ENCODE measurements at places on chromosomes 7 and 10. TPM values are rescaled to one million over a fixed set of nuclear protein-coding genes. Genes with fewer than 3 reads are reported as not detected.

GRCh38 chr7:443279-443833 lies 76.3 kb downstream of the PDGFA start:
- no peak for DNase-seq

DNA sequence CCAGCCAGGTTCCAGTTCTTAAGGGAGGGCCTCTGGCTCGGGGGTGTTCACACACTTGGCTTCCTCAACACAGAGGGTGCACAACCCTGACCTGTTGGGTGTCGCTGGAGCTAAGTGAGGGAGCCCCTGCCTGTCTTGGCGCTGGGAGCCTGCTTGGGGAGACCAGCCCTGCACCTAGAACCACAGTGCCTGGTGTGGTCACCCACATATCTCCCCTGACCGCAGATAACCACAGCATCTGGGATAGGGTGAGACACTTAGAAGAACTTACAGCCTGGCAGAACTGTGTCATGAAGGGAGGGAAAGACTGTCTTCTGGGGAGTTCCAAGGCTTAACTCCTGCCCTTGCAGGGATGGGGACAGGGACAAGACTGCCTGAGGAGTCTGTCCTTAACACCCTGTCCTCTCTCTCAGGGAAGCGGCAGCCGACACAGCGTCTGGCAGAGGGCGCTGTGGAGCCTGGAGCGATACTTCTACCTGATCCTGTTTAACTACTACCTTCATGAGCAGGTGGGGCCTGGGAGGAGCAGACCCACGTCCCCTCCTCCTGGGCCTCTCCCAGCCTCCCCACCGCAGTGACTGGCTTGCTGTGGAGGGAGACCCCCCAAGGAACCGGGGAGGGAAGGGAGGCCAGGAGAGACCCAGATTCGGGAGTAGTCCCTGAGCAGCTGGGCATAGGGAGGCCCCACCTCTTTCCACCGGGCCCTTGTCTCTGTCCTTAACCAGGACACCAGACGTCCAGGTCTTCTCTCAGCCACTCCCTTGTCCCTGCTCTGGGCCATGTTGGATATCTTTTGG lies 59.0 kb downstream of the PALD1 start:
- peak; percentile 54 for DNase-seq

- DNase-seq, result no peak
Observed at GRCh38 chr10:20874261-20874660, 22.9 kb downstream of the NEBL start.

DNA sequence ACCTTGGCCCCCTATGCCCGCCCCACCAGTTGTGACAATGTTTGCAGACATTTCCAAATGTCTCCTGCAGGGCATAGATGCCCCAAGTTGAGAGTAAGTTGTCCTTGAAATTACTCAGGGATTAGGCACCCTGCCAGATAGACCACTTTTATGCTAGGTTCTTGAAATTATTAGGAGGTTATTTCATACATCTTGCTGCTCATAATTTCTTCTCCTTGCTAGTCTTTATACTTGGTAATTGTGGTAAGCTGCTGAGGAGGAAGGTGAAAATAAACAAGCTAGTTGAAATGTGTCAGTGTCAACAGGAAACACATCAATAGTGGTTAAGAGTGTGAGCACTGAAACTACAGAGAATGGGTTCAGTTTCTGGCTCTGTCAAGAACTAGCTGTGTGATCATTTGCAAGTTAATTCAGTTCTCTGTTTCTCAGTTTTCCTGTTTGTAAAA lies 63.7 kb upstream of the AOAH start:
- no peak for DNase-seq

DNA sequence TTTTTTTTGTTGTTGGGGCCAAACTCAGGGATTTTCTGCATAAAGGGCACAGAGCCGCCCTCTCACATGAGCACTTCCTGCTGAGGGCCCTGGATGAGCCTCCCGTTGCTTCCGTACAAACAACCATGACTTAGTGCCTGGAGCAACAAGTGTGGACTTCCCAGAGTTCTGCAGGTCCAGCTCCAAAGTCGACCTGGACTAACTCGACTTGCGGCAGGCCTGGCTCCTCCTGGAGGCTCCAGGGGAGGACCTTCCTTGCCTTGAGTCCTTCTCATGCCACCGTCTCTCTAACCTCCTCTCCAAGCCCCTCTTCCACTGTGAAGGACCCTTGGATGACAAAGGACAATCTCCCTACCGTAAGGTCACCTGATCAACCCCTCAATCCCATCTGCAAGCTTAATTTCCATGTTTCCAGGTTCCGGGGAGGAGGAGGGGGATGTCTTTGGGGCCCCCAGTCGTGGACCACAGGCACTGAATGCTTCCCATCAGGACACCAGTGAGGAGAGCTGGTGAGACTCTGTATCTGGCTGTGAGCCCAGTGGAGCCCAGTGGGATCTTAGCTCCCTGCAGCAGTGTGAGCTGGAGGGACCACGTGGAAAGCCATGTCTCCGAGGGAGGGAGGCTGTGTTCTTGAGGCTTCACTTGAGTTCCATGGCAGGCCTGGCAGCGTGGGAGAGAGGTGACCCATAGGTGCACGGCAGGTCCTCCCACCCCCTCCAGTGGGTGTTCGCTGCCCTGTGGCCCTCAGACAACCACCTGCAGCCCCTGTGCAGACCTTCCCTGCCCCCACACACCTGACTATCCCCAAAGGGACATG lies 199.5 kb upstream of the PPP2R2D start:
- DNase-seq, result no peak

DNA sequence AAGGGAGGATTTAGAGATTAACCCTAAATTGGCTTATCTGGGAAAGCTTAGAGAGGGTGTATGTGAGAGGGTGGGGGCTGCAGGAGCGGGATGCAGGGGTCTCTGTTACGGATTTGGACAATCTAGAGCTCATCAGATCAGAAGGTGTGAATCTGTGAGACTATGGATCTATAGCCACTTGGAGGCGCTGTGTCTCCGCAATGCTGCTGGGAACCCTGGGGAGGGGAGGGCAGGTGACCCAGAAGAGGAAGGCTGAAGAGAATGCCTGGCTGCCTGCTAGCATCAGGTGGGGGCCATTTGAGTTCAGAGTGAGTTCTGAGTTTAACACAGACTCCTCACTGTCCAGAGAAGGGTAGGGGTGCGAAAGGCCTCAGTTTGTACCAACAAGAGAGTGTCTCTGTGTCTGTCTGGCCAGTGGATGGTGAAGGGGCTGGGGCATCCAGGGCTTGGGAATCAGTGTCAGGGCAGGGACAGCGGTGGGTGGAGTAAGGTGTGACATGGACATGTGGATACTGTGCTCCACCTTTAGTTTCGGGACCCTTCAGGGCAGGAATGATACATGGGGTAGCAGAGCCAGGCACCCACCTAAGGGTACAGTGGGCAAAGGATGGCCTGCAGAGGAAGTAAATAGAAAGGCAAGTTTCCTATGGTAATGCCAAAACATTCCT lies 187.3 kb upstream of the PRSS58 start:
- no peak for DNase-seq

- DNase-seq, result no peak
Observed at GRCh38 chr10:26543567-26544306, 105.6 kb downstream of the APBB1IP start.

GRCh38 chr10:70368774-70369482 lies 13.5 kb downstream of the LRRC20 start:
- no peak for DNase-seq

DNA sequence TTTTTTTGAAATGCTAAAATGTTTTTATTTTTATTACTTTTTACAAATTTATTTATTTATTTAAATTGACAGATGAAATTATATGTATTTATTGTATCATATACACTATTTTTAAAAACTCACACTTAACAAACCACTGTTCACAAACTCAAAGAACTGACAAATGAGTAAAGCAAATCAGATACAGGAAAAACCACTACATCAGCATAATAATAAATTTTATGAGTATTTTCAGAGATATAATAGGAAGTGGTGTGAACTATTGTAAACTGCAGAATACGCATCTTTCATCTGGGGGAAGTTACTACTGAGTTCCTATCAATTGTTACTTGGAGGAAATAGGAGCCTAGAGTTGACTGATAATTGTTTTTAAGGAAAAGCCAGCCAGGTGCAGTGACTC lies 150.7 kb downstream of the PCLO start:
- DNase-seq, result no peak

DNA sequence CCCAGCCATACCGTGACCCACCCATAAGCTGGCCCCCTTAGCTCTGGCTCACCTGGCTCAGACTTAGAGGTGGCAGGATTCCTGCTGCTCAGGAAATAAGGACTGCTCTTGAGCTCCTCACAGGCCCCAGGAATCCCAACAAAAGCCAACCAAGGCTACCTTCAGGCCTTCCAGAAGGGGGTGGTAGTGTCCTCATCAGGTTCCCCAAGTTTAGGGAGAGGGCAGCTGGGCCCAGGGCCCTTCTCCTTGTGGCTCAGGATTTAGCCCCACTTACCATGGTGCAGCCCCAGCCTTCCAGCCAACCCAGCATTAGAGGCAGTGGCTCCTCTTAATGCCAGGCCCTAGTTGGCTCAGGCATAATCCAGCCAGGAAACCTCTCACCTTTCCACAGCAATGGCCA lies 23.5 kb downstream of the NPFFR1 start:
- no peak for DNase-seq

DNA sequence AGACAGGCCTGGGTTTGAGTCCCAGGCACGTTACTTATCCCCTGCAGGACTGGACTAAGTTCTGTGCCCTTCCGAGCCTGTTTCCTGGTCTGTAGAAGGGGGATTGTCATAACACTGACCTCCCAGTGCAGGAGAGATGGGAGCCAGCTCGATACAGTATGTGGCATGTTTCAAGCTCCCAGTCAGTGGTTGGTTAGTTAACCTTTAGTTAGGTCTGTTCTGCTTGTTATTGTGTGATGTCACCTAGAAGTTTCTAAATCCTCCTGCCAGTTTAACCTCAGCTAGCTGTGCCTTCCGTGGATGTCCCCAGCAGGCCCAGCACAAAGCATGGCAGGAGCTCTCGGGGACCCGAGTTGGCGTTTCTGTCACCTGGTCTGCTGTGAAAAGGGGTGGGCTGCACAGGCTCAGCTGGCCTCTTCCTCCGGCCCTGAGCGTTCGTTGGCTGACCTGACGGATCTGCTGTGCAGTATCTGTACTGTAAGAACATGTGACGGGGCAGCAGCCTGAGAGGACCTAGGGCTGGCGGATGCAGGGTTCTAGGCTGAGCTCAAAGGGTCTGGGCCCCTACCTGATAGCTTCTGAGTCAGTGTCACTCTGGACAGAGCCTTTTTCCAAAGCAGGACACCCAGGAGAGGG lies 53.0 kb downstream of the SPOCK2 start:
- no peak for DNase-seq

- no peak for DNase-seq
Observed at GRCh38 chr7:66047426-66047825, 28.2 kb upstream of the ASL start.

- no peak for DNase-seq
Observed at GRCh38 chr10:35720366-35720765, 78.3 kb upstream of the FZD8 start.

GRCh38 chr10:114309364-114309651 lies 70.3 kb downstream of the VWA2 start:
- DNase-seq, result no peak

GRCh38 chr10:56771343-56771742 lies 410.3 kb upstream of the ZWINT start:
- no peak for DNase-seq

DNA sequence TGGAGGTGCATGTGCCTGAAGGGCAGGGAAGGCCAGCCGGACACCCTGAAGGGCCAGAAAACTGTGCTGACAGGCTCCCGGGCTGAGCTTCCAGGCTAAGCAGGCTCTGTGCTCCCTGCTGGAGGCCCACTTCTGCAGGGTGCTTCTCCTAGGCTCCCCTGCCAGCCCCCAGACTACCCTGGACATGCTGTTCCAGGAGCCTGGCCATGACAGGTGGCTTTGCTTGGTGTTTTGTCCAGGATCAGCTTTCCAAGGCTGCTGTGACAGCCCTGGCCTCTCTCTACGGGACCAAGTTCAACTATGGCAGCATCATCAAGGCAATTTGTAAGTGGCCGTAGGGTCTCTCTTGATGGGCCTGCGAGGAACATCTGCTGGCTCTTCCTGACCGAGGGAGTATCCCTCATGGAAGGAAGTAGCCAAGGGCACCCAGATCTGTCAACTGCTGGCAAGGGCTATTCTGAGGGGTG lies 5.3 kb downstream of the CPA1 start:
- DNase-seq, result no peak

DNA sequence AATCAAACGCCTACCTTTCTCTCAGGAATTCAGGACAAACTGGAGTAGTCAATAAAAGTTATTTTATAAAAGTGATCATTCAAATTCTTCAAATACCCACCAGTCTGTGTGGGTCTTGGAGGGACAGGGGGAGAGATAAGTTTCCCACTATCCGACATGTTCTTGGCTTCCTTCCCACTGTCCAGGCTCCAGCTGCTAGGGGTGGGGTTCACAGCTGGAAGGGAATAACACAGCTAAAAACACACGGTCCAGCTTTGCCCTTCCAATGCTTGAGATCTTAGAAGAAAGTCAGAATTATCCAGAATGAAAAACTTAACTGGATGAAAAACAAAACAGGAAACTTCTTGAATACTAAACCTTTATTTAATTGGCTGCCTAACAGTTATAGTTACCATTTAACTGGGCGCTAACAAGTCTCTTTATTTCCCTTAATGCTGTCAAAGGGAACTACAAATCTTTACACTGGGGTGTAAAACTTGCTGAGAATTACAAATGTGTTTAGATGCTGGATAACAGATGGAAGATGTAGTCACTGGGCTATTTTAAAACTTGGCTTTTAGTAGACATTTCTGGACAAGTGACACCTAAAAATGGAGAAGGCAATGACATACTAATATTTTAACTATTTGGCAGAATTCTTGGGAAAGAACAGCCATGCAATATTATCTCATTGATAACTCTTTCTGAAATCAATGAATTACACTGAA lies 172.8 kb upstream of the IMMP2L start:
- no peak for DNase-seq

DNA sequence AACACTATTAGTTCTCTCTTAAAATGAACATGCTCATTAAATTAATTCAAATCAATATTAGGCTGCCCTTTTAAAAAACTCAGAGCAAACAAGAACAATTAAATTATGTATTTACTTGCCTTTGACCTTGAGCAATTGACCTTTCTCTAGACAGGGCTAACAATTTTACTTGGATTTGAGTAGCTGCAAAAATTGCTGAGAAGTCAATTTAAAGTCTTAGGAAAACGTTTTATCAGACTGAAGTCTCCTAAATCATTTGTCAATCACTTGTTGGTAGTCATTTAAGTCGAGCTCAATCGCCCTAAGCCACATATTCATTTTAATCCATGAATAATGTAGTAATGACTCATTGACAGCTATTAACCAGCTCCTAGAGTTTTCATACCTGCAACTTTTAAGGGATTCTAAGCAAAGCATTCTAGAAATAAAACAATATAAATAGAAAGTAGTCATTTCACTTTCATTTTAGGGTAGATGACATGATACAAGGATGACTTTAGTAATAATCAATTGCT lies 84.9 kb upstream of the SEC61G start:
- DNase-seq, result no peak

Gene NPTX2
- 1.6 TPM for total RNA-seq

Gene CYP26C1
- total RNA-seq, result not detected

Measured in colonic mucosa (tissue), 4 donors.